ENCODE measurements at places on chromosomes 16 and 17.

DNA sequence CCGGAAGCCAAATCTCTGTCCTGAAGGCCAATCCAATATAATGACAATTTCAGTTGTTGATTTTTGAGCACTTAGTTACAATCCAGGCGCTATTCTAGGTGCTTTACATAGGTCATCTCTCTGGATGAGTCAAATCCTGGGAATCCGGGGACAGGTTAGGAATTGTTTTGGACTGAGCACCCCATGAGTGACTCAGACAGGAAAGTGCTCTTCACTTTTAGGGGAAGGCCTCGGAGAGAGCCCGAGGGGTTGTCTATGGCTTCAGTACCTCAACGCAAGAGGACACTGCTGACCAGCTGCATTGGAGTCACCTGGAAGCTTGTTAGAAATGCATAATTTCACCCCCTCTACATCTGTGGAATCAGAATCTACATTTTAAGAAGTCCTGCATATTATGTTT lies 108.8 kb downstream of the IRX5 start:
- DNase-seq = no peak

- DNase-seq = no peak
These were observed 529.4 kb downstream of the RBFOX1 start for GRCh38 chr16:7861891-7862582.

- no peak for DNase-seq
These were observed 6.4 kb upstream of the MILR1 start for GRCh38 chr17:64442541-64442971.

DNA sequence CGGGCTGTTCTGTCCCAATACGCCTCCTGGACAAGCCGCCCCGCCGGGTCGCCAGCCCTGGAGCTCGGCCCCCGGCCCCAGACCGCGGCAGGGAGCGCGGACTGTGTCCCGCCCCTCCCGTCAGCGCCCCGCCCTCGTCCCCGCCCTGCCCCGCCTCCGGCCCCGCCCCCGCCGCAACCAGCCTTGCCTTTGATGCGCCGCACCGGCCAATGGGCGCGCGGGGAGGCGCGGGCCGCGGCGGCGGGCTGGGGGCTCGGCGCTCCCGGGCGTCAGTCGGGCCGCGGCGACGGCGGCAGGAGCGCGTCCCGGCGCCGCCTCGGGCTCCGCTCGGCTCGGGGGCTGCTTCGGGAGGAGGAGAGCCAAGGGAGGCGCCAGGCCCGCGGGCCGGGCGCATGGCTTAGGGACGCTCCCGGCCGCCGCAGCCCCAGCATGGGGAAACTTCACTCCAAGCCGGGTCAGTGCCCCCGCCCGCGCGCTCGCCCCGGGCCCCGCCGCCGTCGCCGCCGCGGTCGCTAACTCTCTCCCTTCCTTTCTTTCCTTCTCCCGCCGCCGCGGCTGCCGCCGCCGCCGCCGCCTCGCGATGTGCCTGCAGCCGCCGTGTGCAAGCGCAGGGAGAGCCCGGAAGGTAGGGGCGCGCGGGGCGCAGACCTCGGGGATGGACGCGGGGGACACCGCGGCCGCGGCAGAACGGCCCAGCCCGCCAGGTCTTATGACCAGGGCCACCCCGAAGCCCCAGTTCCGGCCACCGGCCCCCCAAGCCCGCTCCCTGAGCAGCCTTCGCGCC lies at the start of gene NKD1:
Gene NKD1 (plus strand): TSS at position 272 of the 784 bp plus-strand sequence. CDS start 158 bp downstream, at position 430.
- DNase-seq = peak; percentile 65

- DNase-seq = no peak
These were observed 25.9 kb downstream of the CYB561 start for GRCh38 chr17:63419949-63420867.

GRCh38 chr16:20114356-20114755 lies 40.7 kb upstream of the GPR139 start:
- DNase-seq = no peak

- no peak for DNase-seq
These were observed 97.1 kb upstream of the HS3ST3A1 start for GRCh38 chr17:13698832-13699231.

DNA sequence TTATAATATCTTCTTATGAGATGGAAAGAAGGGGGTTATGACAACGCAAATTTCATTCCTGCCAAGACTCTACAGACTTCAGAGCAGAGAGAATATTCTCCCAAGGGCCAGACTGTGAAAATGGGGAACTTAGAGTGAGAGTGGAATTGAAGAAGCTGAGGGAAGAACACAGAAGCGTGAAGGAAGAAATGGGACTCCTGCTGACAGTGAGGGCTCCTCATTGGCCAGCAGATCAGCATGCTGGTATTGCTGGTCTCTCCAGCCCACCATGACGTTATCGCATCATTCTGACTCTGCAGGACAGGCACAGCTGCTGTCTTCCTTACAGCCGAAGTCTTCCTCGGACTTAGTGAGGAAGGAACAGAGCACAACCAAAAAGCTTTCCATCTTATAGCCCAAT lies 24.3 kb downstream of the CCL4 start:
- no peak for DNase-seq

DNA sequence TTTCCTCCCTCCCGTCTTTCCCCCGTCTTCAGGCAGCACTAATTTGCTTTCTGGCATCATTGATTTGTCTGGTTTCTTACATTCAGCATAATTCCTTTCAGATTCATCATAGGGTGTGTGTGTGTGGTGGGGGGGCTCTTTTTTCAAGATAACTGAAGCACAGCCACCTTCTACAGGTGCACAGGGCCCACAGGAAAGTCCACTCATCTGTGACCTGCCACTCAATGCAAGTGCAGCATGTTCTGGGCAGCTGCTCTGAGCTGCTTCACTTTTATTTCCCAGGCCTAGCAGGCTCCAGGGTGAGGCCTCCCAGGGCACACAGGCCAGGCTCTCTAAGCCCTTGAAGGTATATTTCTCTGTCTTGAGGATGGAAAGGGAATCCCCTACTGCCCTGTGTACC lies 35.2 kb upstream of the MYH10 start:
- no peak for DNase-seq

DNA sequence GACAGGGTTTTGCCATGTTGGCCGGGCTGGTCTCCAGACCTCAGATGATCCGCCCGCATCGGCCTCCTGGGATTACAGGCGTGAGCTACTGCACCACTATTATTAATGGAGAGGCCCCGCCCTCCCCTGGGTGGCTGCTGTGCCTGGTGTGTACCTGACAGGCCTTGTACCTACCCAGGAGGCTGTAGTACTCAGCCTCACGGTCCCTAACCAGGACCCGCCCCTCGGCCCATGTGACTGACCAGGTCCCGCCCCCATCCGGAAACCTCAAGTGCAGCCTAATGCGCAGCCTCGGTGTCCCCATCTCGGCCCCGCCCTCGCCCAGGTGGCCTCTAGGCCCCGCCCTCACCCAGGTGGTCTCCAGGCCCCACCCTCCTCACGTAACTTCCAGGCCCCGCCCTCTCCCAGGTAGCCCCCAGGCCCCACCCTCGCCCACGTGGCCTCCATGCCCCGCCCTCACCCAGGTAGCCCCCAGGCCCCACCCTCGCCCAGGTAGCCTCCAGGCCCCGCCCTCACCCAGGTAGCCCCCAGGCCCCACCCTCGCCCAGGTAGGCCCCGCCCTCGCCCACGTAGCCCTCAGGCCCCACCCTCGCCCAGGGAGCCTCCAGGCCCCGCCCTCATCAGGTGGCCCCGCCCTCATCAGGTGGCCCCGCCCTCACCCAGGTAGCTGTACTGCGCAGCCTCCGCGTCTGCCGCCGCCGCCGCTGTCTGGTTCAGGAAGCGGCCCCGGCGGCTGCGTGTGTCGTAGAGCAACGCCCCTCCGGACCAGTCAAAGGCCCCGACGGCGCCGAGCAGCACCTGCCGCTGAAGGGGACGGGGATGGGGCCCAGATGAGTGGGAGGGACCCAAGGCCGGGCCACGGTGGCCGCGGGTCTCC lies 31.0 kb downstream of the HASPIN start:
- DNase-seq = peak; percentile 81

GRCh38 chr17:601244-601925 lies 113.3 kb downstream of the VPS53 start:
- no peak for DNase-seq

- DNase-seq = no peak
These were observed 50.5 kb downstream of the COTL1 start for GRCh38 chr16:84567286-84567962.

DNA sequence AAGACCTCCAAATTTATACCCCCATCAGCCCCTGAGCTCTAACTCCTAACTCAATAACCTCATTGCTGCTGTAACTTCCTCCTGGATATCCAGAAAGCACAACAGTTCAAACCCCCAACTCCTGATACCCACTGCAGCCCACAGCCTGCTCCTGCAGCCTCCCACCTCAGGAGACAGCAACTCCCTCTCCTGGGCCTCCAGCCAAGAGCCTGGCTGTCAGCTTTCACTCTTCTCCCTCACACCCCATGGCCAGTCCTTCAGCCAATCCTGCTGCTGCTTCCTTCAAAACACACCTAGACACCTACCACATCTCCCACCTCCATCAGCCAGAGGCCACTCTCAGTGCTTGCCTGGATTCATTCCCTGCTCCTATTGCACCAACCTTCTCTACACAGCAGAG lies 5.4 kb downstream of the GINS2 start:
- DNase-seq = no peak

GRCh38 chr16:10669791-10670190 lies 24.9 kb downstream of the TEKT5 start:
- DNase-seq = no peak

DNA sequence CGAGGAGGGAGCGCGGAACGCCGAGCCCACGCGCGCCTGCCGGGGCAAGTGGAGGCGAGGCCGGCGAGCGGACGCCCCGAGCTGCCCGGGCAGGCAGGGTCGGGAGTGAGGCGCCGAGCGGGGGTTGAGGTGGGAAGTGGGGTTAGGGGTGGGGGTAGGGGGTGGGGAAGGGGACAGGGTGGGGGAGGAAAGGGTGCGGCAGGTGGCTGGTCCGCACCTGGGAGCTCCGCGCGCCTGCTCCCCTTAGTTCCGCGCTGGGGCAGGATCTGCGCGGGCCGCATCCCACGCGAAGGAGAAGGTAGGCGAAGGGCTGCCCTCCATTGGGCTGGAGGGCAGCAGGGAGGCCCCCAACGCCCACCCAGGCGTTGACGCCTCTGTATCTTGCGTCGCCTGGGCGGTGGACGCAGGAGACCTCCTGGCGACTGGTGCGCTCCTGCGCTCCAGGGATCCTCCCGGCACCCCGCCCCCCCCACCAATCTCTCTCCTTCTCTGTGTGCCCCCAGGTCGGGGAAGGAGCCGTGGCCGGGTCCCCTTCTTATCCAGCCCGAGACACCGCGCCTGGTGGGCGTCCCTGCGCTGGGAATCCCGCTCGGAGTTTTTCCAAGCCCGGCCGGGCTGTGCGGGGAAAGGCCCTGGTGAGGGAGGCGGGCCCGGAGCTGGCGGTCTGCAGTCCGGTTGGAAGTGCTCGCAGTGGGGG lies 51.3 kb upstream of the AMZ2 start:
- no peak for DNase-seq

- no peak for DNase-seq
These were observed 45.7 kb downstream of the PGS1 start for GRCh38 chr17:78423961-78424675.

DNA sequence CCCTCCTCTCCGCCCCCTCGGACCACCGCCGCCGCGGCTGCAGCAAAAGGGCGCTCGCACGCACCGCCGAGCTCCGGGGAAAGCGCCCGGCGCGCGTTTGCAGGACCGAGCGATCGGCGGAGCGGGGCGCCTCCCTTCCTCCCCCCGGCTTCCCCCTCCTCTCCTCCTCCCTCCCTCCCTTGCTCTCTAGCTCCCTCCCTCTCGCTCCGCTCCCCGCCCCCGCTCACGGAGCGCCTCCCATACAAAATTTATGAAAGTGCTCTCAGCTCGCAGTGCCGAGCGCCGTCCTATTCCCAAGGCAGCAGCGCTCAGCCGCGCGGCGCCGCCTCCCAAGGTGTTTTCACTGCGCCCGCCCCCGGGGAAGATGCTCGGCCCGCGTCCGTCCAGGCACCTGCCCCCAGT lies at the start of gene RTN4RL1:
Gene RTN4RL1 (minus strand): TSS at position 115 of the 402 bp plus-strand sequence. CDS start 469 bp downstream, outside the sequence.
- peak; percentile 21 for DNase-seq

GRCh38 chr16:66007717-66008116 lies 358.8 kb upstream of the CDH5 start:
- no peak for DNase-seq

GRCh38 chr16:20137194-20137593 lies 63.5 kb upstream of the GPR139 start:
- DNase-seq = no peak

GRCh38 chr16:69904495-69905170 lies 46.5 kb upstream of the CLEC18A start:
- DNase-seq = no peak

- no peak for DNase-seq
These were observed 59.6 kb upstream of the CDH13 start for GRCh38 chr16:82567175-82567574.

GRCh38 chr17:63041722-63042121 lies 75.7 kb downstream of the TANC2 start:
- no peak for DNase-seq

DNA sequence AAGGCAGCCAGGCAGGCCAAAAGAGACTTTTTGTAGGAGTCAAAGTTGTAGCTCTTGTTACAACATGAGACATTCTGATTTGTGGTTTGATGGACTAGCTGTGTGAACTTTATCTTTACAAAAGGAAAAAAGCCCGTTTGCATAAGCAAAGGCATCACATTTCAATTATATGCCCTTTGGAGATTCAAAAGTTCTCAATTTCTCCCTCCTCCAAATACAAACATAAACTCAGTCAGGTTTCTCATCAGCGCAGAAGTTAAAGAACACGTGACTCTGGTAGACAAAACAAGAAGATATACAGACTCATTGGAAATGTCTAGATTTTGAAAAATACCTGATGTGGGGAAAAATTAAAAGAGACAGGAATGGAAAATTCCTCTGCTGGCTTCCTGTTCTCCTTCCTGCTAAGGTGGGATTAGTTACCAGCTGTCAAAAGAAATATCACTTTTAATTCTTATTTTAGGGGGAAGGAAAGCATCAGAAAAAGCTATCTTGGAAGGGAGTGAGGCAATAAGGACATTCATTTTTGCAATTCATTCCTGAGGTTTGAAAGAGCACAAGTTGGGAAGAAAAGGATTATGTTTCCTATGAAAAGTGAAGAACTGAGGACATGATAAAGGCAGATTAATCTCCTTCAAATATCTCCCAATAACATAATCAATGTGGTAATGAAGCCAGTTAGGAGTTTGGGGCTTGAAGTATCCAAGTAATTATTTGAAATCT lies 4.6 kb upstream of the KCNJ16 start:
- DNase-seq = no peak

- DNase-seq = no peak
These were observed 8.7 kb downstream of the CACNG5 start for GRCh38 chr17:66843627-66844026.

GRCh38 chr16:82476786-82477185 lies 150.0 kb upstream of the CDH13 start:
- DNase-seq = no peak

DNA sequence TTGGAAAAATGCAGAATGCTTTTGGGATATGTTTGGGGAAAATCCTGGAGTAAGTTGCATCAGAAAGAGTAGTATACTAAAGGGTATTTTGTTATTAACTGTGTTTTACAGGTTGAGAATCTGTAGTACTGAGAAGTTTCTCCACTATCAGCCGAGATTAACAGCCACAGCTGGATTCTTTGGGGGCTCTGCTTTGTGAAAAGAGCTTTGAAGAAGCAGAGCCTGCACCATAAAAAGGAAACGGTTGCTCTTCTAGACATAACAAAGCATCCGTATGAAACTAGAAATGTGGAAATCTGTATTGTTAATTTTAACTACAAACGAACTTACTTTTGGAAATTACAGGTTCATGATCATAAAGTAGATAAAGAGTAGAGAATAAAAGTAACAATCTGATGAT lies 5.3 kb downstream of the NLK start:
- no peak for DNase-seq

GRCh38 chr17:79530361-79531105 lies 80.3 kb downstream of the RBFOX3 start:
- no peak for DNase-seq
